ENCODE measurements at places on chromosomes 4 and X.

DNA sequence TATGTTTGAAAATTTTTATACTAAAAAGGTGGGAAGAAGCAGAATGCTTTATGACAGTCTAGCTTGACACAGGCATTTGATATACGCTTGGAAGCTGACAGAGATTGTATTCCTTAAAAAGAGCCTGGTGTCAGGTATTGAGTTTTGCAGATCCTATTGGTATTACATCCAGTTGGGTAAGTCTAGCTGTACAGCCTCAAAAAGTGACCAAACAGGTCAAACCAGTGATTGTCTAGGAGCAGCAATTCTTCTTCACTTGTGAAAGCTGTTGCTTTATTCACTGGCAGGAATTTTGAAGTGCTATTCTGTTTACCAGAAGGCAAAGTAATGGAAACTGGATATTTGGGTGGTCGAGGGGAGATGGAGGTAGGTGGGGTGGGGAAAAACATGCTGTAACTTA, 77.5 kb downstream of the UCHL1 start:
- DNase-seq = no peak

GRCh38 chrX:40202456-40202855, 104.7 kb upstream of the BCOR start:
- no peak for DNase-seq

DNA sequence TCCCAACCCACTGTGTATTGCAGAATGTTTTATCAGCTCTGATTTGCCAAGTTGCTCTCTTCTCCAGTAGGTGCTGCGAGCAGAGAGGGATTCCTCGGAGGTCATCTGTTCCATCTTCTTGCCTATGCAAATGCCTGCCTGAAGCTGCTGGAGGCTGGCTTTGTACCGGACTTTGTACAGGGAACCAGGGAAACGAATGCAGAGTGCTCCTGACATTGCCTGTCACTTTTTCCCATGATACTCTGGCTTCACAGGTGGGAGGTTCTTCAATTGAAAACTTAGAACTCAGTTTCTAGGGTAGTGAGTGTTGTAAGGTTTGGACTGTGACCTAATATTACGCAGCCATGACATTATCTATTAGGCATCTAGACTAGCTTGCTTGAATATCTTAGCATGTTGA, 24.9 kb downstream of the AR start:
- no peak for DNase-seq

DNA sequence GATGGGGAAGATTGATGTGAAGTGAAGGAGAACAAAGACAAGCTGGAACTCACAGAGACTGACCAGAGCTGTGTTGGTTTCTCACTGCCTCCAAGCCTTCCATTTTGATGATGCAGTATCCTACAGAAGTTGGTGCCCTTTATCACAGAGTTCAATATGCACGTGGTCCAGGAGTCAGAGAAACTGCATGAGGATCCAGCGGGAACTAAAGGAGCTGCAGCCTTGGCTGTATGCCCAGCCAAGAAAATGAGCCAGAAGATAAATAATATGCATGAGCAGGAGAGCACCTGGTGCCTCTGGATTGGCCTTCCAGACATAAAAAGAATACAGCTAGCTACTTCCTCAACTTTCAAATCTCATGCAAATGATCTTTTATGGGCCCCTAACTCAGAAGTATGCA, 44.3 kb upstream of the DCLK2 start:
- peak; percentile 31 for DNase-seq

DNA sequence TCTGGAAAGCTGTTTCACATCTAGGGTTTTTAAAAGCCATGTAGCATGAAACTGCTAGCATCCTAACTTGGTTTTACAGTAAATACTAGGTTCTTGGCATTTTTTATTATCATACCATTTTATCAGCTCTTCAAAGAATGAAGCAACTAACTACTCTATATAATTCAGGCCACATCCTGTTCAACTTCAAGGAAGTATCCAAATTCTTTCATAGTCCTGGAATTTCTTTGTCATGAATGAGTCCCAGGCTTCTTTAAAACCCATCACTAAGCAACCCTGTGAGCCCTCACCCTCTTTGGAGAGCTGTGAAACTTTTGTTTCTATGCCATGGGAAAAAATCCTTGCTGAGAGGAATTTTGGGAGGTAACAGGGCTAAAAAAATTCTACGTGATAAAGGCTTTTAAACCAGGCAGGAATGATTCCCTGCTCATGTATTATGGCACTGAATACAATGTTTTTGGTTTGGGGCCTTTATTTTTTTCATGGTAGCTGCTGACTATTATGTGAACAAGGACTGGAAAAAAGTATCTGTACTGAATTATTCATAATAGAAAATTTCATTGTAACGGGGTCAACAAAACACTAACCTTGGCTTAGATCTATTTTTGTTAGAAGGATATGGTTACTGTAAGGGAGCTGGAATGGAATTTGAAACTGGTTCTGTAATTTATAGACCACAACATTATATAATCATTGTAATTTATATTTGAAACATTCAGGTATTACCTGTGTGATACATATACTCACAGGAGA, 164.9 kb downstream of the DCTD start:
- DNase-seq = no peak

DNA sequence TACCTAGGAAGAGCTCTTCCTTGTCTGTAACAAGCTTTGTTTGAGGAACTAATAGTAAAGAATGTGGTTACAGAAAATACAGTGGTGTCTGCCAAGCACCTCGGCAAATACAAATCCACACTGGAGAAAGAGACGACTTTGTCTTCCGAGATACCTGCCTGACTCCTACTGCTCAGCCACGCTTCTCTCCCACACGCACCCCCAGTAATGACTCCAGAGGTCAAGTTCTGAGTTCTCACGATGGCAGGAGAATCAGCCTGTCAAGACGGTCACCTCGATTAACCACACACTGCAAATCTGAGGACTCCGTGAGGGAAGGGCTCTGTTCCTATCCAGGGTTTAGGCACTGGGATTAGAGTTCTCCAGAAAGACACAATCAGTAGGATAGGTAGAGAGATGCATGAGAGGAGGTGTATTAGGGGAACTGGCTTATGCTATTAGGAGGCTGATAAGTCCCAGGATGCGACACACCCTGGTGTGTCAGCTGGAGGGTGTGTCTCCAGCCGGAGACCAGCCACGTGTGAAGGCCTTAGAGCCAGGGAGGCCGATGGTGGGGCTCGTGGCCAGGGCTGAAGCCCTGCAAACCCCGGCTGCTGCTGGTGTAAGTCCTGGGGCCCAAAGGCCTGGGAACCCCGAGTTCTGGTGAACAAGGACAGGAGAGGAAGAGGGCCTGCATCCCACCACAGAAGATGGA, 8.4 kb upstream of the TRIML2 start:
- no peak for DNase-seq

- DNase-seq = no peak
Observed at GRCh38 chrX:9605484-9605883, 140.6 kb downstream of the TBL1X start.

GRCh38 chrX:7542587-7543380, 300.2 kb upstream of the VCX start:
- no peak for DNase-seq

- no peak for DNase-seq
Observed at GRCh38 chr4:111230265-111230664, 607.4 kb upstream of the PITX2 start.

DNA sequence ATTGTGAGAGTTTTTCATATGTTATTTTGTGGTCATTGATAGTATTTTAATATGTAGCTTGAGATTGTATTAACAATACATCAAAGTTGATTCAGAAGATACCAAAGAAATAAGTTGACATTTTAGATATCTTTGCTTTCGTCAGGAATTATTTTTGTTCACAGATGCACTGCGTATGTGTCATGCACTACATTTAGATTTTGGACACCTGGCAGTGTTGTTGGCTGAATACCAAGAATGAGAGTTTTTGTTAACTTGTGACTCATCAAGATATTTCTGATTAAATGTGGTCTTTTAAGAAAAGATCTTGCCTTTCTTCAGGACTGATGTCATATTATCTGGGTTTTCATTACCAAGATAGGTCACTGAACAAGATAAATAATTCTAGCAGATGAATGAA, 633.4 kb downstream of the CENPC start:
- DNase-seq = peak; percentile 82

DNA sequence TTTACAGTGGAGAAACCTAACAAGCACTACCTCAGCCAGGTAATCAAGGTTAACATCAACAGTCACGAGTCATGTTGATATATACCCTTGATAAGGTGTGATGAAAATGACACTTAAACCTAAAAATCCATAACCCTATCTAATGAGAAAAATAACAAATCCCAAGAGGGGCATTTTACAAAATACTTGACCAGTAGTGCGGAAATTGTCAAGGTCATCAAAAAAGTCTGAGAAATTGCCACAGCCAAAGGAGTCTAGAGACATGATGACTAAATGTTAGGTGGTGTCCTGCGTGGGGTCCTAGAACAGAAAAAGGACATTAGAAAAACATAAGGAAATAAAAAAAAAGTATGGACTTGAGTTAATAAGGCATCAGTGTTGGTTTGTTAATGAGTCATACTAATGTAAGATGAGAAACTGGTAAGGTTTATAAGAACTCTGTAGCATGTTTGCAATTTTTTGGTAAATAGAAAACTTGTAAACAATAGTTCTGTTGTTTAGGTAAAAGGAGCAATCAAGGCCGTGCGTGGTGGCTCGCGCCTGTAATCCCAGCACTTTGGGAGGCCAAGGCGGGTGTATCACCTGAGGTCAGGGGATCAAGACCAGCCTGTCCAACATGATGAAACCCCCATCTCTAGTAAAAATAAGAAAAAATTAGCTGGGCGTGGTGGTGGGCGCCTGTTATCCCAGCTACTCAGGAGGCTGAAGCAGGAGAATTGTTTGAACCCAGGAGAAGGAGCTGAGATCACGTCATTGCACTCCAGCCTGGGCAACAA, 2.9 kb downstream of the RPL36A start:
- no peak for DNase-seq

- DNase-seq = no peak
Observed at GRCh38 chr4:159358226-159358625, 255.3 kb downstream of the RAPGEF2 start.

DNA sequence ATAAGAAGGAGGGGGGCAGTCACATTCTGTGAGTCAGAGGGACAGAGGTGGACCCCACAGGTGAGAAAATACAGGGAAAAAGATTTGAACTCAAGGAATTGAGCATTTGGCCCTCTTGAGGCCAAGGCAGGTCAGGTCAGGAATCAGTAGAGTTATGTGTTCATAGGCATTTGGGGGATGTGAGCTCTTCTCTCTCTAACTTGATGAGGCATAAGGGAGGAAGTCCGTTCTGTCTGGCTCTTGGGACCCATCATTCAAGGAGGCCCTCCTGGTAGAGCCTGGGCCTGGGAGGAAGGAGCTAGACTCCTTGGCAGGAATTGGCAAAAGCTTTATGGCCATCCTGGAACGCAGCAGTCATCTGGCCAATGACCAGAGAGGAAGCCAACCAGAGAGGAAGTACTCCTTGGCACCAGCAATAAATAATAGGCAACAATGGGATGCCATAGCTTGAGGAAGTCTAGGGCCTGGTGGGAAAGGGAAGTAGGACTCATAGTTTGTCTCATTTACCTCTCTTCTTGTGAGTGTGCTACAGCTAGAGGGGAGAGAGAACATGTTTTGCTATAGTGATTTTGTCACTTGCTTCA, 53.0 kb downstream of the MSN start:
- DNase-seq = no peak

DNA sequence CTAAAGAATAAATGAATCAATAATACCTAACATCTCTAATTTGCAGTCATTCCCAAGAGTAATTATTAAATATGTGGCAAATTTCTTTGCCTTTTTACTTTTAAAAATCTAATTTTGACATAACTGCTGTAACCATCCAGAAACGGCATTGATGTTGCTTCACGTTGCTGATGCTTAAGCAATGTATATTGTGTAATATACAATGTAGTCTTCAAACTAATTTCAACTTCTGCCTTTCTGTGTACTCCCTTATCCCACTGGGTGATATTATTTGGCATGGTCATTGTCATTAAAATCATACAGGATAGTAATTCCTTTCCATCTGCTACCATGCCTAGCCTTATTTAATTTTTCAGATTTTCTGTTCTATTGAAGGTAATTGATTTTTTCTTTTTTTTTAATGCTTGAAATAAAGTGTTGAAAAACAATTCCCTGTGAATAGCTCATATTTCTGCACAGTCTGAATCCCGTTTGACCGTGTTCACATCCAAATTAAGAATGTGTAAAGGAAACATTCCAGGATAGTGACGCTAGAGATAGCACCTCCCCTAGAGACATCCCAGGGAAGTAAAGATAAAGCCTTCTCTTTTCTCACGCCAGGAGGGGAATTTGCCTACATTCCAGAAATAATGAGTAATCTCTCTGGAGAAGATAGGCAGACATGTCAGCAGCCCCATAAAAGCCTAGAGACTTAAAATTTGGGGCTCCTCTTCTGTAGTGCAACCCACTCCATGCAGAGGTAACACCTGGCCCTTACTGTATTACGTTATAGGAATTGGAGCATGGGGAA, 8.6 kb downstream of the FAM200B start:
- no peak for DNase-seq

DNA sequence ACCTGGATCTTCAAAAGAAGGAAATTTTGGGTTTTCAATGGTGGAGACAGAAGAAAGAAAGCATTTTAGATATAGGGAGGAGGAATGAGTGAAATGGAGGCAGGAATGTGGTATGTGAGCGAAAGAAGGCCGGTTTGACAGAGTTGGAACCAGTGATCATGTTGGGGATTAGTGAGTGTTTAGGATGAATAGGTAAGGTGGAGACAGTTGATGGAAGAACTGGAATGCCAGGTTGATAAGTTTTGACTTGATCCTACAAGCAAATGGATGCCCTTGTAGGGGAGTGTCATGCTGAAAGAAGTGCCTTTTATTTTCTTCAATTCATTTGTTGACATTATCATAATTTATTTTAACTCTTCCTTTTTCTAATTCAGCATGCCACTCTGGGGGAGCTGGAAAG, 207.8 kb upstream of the AMOT start:
- no peak for DNase-seq

DNA sequence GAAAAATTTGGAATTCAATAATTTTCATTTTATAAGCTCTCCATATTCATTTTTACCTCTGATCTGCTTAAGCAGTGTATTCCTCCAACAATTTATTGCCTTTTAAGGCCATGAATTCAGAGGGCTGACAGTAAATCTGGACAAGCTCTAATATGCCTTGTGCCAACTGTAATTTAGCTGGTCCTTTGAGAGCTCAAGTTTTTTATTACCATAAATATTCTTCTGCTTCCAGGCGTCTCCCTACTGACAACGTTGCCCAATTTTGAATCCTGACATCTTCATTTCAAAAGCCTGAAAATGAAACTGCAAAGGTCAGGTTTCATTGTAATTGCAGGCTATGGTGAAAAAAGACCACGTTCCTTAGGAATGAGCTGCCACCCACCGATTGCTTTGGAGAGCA, 95.8 kb upstream of the GEMIN8 start:
- no peak for DNase-seq

GRCh38 chrX:107714206-107714891, 61.2 kb downstream of the TSC22D3 start:
- DNase-seq = no peak

GRCh38 chr4:153428941-153429475, 37.2 kb upstream of the TMEM131L start:
- no peak for DNase-seq

- peak; percentile 60 for DNase-seq
Observed at GRCh38 chrX:71629467-71629866, 11.2 kb upstream of the CXCR3 start.

- DNase-seq = no peak
Observed at GRCh38 chr4:13836946-13837912, 209.7 kb upstream of the BOD1L1 start.

- DNase-seq = no peak
Observed at GRCh38 chr4:23680671-23681518, 209.0 kb downstream of the PPARGC1A start.

Data from RPMI8226 (cell line).